ENCODE measurements at places on chromosomes 16 and 17. TPM values are rescaled to one million over a fixed set of nuclear protein-coding genes. Genes with fewer than 3 reads are reported as not detected.

Gene CD7
- polyA plus RNA-seq, result 0.38 TPM

Gene CHST4
- polyA plus RNA-seq, result not detected

Gene KRTAP16-1
- polyA plus RNA-seq, result not detected

Gene PLLP
- polyA plus RNA-seq, result 0.97 TPM

Gene DPEP1
- polyA plus RNA-seq, result not detected

Gene MPV17L
- polyA plus RNA-seq, result 0.58 TPM

Gene FBXO39
- not detected for polyA plus RNA-seq

Gene EMP2
- not detected for polyA plus RNA-seq

Data from CD14-positive monocyte (primary cell).